ENCODE measurements at places on chromosomes 3 and 15. TPM values are rescaled to one million over a fixed set of nuclear protein-coding genes. Genes with fewer than 3 reads are reported as not detected.

The TUBGCP5 gene
- 5.9 TPM for polyA plus RNA-seq

The ISG20 gene
- polyA plus RNA-seq = 763 TPM

The WWTR1 gene
- polyA plus RNA-seq = 1.9 TPM

The AADACL2 gene
- polyA plus RNA-seq = not detected

- DNase-seq = no peak
Measured at GRCh38 chr3:111904376-111905241, 45.5 kb downstream of the PHLDB2 start.

- no peak for DNase-seq
Measured at GRCh38 chr3:56855856-56856512, 54.2 kb upstream of the ARHGEF3 start.

DNA sequence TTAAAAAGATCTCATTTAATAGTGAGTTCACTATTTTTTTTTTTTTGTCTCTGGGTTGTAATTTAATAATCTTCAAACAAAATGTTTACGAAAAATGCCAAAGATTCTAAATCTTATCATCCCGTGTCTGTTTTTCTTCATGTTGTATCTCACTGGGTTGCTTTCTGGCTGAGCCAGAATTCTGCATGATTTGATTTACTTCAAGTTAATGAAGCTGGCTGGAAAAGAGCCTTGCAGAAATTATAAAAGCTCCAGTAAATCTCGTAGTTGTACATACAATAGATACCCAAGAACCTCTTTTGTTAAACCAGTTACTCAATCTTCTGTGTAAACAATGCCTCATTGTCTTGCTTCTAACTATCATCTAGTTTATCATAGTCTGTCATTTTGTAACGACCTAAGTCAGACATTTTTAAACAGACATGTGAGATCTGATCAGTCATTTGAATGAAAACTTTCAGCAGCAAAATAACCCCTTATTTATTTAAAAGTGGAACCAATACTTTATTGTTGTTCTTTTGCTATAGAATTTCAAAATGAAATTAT, 249.0 kb downstream of the MCTP2 start:
- DNase-seq = no peak

- DNase-seq = no peak
Measured at GRCh38 chr3:162338514-162338913, 841.9 kb downstream of the OTOL1 start.

DNA sequence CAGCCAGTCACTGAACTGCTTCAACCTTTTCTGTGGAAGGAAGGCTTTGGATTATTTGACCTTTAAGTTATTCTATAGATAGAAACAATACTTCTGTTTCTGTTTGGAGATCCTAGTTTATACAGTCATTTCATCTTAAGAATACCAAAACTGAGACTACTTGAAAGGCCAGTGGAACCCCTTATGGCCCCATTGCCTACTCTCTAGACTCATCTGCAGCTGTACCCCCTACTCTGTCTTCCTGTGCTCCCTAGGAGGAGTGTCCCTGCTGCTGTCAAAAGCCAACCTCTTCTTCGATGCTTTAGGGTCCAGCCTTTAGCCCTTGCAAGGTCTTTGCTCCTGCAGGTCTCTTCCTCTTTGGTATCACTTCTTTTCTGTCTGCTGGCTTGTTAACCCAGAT, 169.6 kb downstream of the EDEM1 start:
- no peak for DNase-seq

DNA sequence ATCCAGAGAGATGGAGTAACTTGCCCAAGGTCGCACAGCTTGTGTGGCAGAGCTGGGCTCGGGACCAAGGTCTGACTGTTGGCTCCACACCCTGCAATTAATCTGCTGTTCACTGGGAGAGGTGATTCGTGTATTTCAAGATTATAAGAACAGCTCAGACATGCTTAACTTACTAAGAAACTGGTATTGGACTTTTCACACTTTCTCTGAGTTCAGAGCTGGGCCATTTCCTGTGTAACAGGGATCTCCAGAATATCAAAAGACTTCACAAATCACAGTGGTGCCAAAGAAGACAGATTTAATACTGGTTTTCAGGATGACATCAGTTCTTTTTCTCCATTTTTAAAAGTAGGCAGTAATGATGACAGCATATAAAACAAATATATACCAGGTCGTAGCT, 156.8 kb upstream of the UBE2E1 start:
- no peak for DNase-seq

- DNase-seq = no peak
Measured at GRCh38 chr15:77622209-77622933, 10.3 kb downstream of the LINGO1 start.

GRCh38 chr15:50149090-50149489, 30.1 kb upstream of the ATP8B4 start:
- DNase-seq = no peak

DNA sequence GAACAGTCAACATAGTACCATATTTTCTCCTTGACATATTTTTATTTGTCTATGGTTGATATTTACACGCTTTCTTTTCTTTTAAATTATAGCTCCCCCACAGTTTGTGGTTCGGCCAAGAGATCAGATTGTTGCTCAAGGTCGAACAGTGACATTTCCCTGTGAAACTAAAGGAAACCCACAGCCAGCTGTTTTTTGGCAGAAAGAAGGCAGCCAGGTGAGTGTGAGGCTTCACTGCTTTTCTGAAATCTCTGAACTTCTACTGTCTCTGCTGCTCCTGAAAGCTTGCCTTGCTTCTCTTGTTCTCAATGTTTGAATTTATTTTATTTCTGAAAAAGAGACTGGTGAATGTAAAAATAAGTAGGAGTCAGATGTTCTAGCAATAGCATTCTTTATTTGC, 506.3 kb downstream of the ROBO2 start:
- DNase-seq = no peak

DNA sequence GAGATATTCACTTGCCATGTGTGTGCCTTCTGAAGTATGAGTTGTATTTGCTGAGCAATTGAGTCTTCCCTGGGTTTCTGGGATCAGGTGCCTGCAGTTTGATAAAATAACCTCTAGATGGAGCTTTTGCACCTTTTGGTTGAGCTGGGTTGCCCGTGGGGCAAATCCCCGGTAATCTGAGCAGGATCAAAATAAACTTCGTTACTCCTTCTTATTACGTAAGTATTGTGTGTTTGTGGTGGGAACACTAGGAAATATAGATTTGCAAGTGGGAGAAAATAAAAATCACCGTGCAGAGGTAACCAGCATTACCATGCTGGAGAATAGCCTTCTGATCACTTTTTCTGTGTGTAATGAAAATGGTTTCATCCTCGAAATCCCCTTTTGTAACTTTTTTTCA, 277.4 kb upstream of the NR2E3 start:
- no peak for DNase-seq

DNA sequence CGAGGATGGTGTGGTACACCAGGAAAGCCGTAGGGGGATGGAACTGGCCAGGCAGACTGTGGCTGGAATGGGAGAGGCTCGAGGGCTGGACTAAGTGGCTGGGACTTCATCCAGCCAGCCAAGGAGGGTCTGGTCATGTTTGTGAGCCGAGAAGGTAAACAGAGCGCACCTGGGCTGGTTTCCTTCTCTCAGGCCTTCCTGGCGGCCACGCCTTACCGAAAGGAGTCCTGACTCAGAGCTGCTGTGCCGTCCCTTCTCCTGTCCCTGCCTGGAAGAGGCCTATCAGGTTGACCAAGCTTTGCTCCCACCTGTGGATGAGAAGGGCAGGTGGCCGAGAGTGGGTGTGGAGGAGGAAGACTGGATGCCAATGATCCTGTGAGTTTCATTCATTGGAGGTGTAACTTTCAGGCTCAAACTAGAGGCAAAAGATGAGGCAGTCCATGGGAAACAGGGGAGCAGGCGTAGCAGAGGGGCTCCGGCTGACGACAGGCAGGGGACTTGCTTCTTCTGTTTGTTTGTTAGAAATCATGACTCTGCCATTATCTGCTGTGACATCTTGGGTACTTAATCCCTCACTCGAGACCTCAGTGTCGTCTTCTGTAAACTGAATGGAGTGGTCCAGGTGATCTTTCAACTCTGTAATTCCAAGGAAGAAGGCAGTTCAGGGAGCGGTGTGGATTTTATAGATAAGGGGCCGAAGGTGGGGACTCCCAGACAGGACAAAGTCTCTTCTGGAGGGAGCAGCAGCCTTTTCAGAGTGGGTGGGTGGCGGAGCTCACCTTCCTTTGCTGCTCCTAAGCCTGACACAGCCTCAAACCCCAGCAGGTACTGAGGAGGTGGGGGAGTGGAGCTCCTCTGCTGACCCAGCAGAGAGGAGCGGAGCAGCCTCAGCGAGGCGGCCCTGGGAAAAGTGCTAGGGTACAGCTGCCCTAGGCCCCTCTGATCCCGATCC, 71.8 kb upstream of the GATM start:
- DNase-seq = no peak

DNA sequence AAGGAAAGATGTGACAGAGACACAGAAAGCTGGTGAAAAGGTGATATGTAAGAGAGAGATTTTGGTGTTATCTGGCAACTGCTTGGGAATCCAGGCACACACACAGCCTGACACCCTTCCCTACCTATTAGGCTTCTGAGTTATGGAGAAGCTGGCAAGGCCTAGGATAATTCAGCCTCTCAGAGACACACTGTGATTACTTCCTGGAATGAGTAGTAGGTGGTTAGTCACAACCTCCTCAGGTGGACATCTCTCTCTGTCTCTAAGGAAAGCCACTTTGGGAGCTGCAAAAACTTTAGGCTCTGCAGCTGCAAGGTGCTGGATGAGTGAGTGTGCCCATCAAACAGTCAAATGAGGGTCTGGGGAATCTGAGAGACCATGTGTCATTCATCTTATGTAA, 201.9 kb downstream of the PDCD6IP start:
- DNase-seq = no peak

- DNase-seq = peak; percentile 26
Measured at GRCh38 chr3:131794766-131795388, 239.9 kb downstream of the CPNE4 start.

- DNase-seq = no peak
Measured at GRCh38 chr3:952906-953305, 139.9 kb upstream of the CNTN6 start.
